ENCODE measurements at places on chromosomes 5 and 9.

GRCh38 chr5:130189961-130190360 is 285.7 kb downstream of the CHSY3 start:
- no peak for DNase-seq

GRCh38 chr9:131349881-131350563 is 43.9 kb upstream of the PRRC2B start:
- DNase-seq: peak; percentile 86

DNA sequence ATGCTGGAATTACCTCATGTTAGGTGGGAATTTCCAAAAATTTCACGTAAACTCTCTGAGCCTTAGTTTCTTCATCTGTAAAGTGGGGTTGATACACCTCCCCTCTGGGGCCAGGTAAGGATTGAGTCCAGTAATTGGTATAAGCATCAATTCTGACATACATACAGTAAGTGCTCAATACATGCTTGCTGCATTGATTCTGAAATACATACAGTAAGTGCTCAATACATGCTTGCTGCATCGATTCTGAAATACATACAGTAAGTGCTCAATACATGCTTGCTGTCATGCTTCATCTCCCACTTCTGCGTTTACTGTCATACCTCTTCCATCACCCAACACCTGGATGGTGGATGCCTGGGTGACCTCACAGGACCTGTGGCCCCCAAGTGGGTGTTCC is 57.1 kb downstream of the TSPAN17 start:
- DNase-seq: no peak

- DNase-seq: no peak
Observed at GRCh38 chr5:74801941-74802340, 34.9 kb downstream of the NSA2 start.

DNA sequence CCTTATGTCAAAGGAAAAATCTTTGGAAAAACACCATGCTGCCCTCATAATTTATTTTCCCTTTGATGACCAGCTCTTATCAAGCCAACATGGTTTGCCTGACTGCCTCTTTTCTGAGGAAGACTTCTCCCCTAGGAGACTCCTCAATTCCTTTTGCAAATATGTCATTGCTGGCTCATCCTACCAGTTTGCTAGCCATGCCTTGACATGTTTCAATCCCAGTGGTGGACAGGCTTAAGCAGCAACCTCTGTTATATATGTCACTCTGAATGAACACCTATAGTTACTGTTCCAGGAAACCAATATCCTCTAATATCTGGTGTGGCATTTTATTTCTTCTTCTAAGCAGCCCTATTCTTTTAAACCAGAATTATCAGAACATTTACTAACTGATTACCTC is 615.8 kb downstream of the HTR1A start:
- no peak for DNase-seq
